Esophagus squamous epithelium (tissue), 5 donors: ENCODE measurements at places on chromosomes 1 and 21. TPM values are rescaled to one million over a fixed set of nuclear protein-coding genes. Genes with fewer than 3 reads are reported as not detected.
A peak's percentile ranks its signal among the peaks of the same experiment; 100 is the strongest.

DNA sequence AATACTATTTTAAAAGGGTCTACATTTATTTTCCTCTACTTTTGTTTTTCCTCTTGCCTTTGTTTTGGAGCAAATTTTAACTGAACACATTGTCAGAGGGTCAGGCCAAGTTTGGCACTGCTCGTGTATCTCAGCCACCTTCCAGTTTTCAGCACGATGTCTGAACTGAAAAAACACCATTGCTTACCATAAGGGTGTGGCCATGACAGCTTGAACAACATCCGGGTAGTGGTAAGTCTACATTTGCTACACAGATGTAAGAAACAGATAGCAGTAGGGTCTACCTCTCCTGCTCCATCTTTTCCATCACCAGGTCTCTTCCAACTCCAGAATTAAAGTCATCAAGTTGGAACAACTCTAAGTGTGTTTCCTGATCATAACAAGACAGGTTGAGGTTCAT lies 4.2 kb downstream of the HIVEP3 start:
- no peak for DNase-seq

DNA sequence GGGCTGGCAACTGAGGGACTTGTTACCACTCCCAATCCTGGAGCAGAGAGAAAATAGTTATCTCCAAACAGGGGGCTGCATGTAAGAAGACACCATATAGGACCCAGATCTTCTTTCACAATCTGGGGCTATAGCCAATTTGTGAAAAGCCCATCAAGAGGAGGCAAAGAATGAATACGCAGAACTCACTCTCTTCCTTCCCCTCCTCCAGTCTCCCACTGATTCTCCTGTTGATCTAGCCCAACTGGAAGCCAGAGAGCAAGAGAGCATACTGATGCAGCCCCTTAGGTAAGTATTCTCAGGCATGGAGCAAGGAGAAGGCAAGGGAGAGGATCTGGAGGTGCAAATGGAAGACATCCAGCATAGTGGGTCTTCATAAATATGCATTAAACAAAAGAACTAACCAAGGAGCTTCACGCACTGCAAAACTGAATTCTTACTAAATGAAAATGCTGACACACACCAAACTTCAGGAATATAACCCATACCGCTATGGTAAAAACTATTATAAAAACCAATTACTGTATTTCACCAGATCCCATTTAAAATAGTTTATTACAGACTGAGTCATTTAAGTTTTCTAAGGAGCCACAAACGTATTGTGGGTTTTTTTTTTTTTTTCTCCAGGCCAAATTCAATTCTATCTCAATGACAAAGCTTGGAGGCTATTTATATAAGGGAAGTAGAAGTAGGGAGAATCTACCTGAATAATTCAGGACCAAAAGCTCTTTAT lies 15.5 kb upstream of the HMGB4 start:
- DNase-seq: no peak

Gene TNFRSF14
- 24.0 TPM for total RNA-seq

DNA sequence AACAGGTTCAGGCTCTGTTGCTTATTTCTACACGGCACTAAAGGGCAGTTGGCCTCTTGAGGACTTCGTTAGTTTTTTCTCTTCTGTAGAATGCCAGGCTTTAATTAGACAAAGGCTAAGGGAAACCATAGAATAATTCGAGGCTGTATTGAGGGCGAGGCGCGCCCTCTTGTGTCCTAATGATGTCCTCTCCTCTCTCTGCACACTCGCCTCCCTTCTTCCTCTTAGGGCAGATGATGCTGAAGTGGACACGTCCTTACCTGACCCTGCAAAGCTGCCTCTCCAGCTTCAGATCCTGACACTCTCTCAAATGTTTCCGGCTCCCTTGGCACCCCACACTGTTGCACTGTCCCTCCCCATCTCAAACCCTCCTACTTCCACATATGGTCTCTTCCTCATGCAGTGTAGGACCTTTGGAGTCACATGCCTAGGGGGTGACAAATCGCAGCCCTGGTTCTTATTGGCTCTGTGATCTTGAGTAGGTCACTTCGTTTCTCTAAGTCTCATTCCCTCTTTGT lies 1.9 kb upstream of the ZSCAN20 start:
- DNase-seq: peak; percentile 17

DNA sequence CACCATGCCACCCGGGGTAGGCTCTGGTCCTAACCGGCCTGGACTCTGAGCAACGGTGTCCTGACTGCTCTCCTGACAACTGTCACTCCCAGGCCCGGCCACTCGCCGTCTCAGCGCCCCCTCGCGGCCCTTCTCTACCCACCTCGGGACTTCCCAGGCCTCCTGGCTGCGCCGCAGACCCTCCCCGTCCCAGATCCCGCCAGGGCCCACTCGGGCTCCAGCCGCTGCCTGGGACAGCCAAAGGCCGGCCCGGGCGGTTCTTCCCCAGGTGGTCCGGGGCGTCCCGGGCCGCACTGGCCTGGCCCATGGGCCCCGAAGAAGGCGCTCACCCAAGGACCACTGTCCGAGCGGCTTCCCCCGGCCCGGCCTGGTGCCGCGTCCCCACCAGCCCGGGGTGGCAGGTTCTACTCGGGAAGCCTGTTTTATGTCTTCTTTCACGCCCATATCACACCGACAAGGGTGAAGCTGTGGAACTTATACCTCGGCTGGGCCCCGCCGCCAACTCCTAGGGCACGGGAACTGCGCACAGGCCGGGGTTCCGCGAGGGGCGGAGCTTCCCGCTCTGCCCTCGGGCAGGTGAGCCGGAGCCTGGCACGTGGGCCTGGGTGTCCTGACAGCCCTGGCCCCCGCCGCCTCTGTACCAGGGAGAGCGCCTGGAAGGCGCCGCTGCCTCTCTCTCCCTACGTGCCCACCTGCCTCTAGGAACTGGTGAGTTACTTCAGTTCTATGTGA lies 138.3 kb downstream of the TTLL7 start:
- peak; percentile 2 for DNase-seq

DNA sequence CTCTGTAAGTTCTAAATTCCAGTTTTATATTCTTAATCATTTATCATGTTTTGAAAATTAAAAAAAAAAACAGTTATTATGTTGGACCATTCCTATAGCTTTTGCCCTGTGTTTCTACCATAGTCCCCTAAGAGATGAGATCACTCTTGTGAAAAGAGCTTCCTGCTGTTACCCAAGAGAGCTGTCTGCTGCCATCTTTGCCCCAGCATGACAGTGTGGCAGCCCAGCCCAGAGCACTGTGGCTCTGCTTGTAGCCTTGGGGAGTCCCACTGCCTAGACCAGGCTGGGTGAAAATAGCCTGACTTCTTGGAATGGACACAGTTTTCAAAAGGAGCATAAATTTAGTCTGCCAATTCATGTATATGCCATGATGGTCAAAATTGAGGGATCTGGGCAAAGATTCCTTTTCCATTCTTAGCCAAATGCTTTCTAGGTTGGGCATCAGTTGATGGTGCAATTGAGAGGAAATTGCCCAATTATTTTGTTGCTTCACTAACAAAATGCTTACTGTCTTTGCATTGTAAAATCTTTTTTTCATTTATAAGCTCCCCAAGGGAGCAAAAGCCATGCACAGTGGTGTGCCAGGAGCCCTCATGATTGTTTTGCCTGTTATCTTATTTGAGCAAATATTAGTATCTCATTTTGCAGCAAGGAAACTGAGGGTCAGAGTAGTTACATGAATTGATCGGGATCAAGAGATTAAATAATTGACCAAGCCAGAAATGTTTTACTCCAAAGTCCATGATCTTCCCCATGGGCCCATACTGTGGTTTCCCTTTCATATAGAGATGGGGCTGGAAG lies 72.8 kb downstream of the ETS2 start:
- DNase-seq: no peak

Gene BLACAT1
- total RNA-seq: 1.5 TPM

DNA sequence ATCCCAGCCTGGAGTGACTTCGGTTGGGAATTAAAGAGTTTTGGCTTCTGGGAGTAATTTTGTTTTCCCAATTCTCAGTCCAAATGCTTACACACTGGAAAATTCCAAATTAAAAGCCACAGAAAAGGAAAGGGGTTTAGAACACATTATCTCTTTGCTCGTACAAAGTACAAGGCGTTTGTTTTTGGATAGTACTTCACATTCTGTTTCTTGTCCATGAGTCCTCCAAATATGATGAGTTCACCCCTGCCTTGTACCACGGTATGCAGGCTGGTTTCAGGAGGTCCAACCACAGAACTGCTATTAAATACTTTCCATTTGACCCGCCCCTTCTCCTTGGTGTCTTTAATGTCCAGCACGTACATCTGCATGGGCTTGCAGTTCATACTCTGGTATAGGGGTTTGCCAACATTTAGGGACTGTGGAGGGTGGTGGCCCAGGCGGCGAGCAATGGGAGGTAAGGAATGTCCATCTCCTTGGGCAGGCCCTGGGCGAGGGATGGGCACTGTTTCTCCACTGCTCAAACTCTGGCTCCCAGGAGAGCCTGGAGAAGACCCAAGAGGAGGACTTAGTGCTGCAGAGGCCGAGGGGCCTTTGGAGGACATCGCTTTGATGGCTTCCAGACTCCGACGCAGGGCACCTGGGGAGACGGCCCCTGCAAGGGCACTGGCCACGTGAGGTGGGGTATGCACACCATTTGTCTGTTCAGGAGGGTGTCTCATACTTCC lies 13.7 kb upstream of the CPLANE2 start:
- no peak for DNase-seq

- DNase-seq: no peak
Measured at GRCh38 chr1:58745666-58746065, 38.2 kb downstream of the JUN start.

DNA sequence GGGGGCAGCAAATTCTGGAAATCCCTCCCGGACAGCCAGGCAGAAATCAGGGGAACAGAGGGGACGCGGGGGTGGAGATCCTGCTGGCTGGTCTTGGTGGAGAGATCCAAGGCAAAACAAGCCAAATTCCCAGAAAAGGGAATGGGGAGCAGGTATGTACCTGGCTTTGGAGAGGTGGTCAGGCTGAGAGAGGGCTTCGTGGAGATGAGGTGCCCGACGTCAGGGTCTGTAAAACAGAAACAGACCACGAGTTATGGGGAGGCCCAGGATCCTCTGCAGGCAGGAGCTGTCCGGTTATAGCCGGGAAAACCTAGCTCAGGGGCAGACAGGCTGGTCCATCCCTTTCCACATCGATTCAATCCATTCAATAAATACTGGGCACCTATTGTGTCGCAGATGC lies 4.4 kb downstream of the CLEC20A start:
- no peak for DNase-seq

GRCh38 chr21:44482581-44483287 lies 27.4 kb downstream of the LRRC3 start:
- no peak for DNase-seq

Gene CCDC28B
- 2.9 TPM for total RNA-seq

GRCh38 chr1:62144238-62144831 lies 50.3 kb upstream of the L1TD1 start:
- no peak for DNase-seq

- no peak for DNase-seq
Measured at GRCh38 chr21:42386034-42386591, 9.7 kb downstream of the TMPRSS3 start.

- no peak for DNase-seq
Measured at GRCh38 chr1:109821831-109822745, 58.4 kb upstream of the EPS8L3 start.

GRCh38 chr21:18129526-18129925 lies 115.1 kb upstream of the CHODL start:
- no peak for DNase-seq

- no peak for DNase-seq
Measured at GRCh38 chr1:177228693-177229065, 57.9 kb downstream of the BRINP2 start.

DNA sequence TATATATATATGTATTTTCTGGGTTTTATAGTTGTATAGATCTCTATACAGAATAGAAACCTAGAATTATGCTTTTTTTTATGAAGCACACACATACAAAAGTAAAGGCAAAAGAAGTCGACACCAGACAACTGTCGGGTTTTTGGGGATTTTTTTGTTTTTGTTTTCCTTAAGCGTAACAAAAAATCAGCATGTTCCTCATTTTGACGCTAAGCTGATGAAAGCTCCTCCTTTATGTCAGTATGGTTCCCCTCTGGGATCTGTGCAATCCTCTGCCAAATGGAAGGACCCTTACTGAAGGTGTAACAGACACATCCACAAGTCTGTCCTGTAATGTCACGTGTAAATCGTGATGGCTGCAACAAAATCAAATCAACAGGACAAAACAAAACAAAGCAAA lies 226.2 kb downstream of the RHOU start:
- DNase-seq: no peak

- DNase-seq: no peak
Measured at GRCh38 chr1:24909388-24909898, 20.6 kb downstream of the RUNX3 start.

GRCh38 chr1:156080863-156081179 lies 1.4 kb downstream of the MEX3A start:
- no peak for DNase-seq

- DNase-seq: no peak
Measured at GRCh38 chr1:30042438-30043147, 680.8 kb downstream of the MATN1 start.

GRCh38 chr1:173818459-173818858 lies 6.0 kb upstream of the DARS2 start:
- no peak for DNase-seq

Gene PROK1
- not detected for total RNA-seq

GRCh38 chr1:3071565-3072390 lies 2.8 kb downstream of the PRDM16 start:
- no peak for DNase-seq

GRCh38 chr1:91059157-91059556 lies 37.3 kb upstream of the ZNF644 start:
- no peak for DNase-seq

GRCh38 chr1:209659909-209660308 lies 7.7 kb upstream of the LAMB3 start:
- no peak for DNase-seq

- DNase-seq: no peak
Measured at GRCh38 chr1:246631426-246631825, 65.2 kb downstream of the CNST start.

Gene MYBPH
- total RNA-seq: not detected

Gene CDK18
- total RNA-seq: 5.5 TPM

GRCh38 chr1:3789421-3790300 lies 6.6 kb downstream of the LRRC47 start:
- no peak for DNase-seq

- DNase-seq: no peak
Measured at GRCh38 chr21:15631342-15631741, 98.4 kb upstream of the USP25 start.

Gene TNFRSF18
- total RNA-seq: 2.5 TPM

Gene S100A8
- 15,687 TPM for total RNA-seq

GRCh38 chr1:160149716-160150115 lies 1.7 kb upstream of the ATP1A4 start:
- DNase-seq: no peak
